Activated naive CD8-positive, alpha-beta T cell treated with anti-CD3 and anti-CD28 coated beads, Interleukin-2, amount 10 ng/mL, durations not matched to agents 7 days and 5 days (primary cell): ENCODE measurements at places on chromosomes 3 and 15. TPM values are rescaled to one million over a fixed set of nuclear protein-coding genes. Genes with fewer than 3 reads are reported as not detected.

GRCh38 chr3:100963041-100963440 is 30.2 kb downstream of the ABI3BP start:
- no peak for DNase-seq
- H3K27ac ChIP-seq, result no peak overlapping the region
- no peaks in the 10 kb centered on the region for H3K36me3 ChIP-seq
- H3K4me1 ChIP-seq, result no peaks in the 10 kb centered on the region
- no peaks in the 10 kb centered on the region for H3K27me3 ChIP-seq

- no peaks in the 10 kb centered on the region for H3K27me3 ChIP-seq
- no peak overlapping the region for H3K4me3 ChIP-seq
- H3K36me3 ChIP-seq, result peaks cover 38% of the 10 kb centered on the region
- no peak overlapping the region for H3K27ac ChIP-seq
- peaks cover 25% of the 10 kb centered on the region for H3K4me1 ChIP-seq
These were observed 33.2 kb downstream of the PAK2 start for GRCh38 chr3:196772897-196773296.

The AMT gene
- 10.0 TPM for total RNA-seq

DNA sequence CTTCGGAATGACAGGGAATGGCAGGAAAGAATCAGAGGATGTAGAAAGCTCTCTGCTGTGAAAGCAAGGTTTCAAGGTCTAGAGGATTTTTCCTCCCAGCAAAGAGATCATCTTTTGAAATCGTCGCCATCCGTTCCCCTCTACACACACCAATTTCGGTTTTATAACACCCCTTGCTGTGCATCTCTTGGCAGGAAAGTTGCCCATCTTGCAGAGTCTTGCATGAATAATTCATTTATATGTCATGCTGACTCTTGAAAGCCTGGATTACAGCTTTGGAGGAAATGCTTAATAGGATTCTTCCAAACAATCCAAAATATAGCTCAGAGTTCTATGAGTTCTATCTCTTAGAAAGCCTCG is 262.7 kb downstream of the CHL1 start:
- no peak for DNase-seq
- H3K36me3 ChIP-seq, result no peaks in the 10 kb centered on the region
- no peak overlapping the region for H3K27ac ChIP-seq
- no peaks in the 10 kb centered on the region for H3K4me1 ChIP-seq

The PLA1A gene
- total RNA-seq, result not detected

- no peak overlapping the region for H3K4me3 ChIP-seq
- no peaks in the 10 kb centered on the region for H3K4me1 ChIP-seq
- no peak for DNase-seq
- no peaks in the 10 kb centered on the region for H3K36me3 ChIP-seq
These were observed 244.7 kb downstream of the NSUN3 start for GRCh38 chr3:94307588-94307987.

GRCh38 chr15:65631503-65631902 is 9.8 kb downstream of the SLC24A1 start:
- peaks cover 15% of the 10 kb centered on the region for H3K4me1 ChIP-seq
- no peak overlapping the region for H3K4me3 ChIP-seq
- H3K27ac ChIP-seq, result no peak overlapping the region
- DNase-seq, result no peak
- H3K27me3 ChIP-seq, result no peaks in the 10 kb centered on the region

DNA sequence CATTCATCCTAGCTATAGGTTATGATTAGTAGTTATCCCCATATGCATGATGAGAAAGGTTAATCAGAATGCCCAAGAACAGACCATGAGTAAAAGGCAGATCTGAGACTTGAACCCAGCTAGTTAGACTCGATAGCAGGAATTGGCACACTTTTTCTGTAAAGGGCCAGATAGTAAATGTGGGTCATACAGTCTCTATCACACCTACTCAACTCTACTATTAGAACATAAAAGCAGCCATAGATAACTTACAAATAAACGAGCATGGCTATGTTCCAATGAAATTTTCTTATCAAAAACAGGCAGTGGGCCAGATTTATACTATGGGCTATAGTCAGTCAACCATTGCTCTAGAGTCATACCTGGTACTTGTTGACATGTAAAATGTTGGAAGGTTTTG is 24.6 kb downstream of the POLG start:
- peaks cover 56% of the 10 kb centered on the region for H3K36me3 ChIP-seq
- no peak overlapping the region for H3K4me3 ChIP-seq
- no peak for DNase-seq
- H3K27me3 ChIP-seq, result no peaks in the 10 kb centered on the region
- peaks cover 9% of the 10 kb centered on the region for H3K4me1 ChIP-seq
- no peak overlapping the region for H3K27ac ChIP-seq
